ENCODE measurements at places on chromosomes 16 and 17.

- no peak for DNase-seq
Measured at GRCh38 chr16:19119564-19119963, 5.8 kb downstream of the ITPRIPL2 start.

DNA sequence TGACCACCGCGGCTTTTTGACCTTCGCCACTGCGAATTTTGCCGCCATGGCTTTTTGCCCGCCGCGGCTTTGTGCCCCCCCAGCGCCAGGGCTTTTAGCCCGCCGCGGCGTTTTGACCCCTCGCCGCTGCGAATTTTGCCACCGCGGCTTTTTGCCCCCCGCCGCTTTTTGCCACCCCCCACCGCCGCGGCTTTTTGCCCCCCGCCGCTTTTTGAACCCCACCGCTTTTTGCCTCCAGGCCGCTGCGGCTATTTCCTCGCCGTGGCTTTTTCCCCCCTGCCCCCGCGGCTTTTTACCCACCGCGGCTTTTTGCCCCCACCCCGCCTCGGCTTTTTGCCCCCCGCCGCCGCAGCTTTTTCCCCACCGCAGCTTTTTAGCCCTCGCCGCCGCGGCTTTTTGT lies 134.8 kb upstream of the TP53TG3C start:
- DNase-seq: no peak

DNA sequence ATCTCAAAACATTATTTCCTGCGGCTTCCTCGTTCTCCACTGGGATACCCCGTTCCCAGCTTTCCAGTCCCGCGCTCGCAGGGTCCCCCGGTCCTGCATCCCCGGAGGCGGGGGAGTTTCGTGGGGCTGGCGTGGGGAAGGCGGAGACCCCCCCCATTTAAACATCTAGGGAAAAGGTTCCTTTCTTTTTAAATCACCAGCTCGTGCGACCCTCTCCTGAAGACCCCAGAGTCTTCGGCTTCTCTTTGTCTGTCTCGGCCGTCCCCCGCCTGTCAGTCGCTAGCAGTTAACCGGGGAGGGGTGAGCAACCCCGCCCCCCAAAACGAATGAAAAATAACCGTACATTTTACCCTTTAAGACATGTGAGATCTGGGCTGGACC lies 473 bp upstream of the IGF2BP1 start:
- no peak for DNase-seq

DNA sequence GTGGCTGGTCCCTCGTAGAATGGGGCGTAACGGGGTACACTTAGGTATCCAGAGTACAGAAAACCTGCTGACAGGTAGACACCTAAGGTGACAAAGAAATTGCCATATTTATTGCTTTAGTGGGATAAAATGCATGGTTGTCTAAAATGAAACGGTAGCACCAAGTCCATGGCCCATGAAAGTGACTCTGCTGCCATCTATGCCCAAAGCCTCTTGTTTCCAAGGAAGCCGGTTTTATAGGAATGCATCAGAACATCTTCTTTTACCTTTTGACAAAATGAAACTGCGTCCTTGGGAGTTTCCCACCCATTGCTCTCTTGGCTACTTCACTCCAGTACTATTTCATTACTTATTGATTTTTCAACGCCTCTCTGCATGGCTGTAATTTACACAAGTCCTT lies 151.3 kb upstream of the ZFHX3 start:
- no peak for DNase-seq

DNA sequence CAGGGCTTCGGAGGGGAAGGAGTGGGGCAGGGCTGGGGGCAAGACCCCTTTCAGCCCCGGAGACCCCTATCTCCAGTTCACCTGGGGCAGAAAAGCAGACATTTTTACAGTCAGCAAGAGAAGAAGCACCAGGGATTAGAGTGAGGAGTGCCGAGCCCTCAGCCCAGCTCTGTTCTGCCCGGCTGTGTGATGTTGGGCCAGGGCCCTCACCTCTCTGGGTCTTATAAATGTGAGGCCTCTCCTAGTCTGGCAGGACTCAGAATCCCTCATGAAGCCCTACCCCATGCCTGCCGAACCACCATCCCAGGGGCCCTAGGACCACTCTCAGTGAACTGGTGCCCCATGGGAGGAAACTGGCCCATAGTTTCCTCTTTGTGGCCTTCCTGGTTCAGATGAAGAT lies 12.8 kb downstream of the CX3CL1 start:
- no peak for DNase-seq

Measured in activated T-helper 9 cell treated with anti-CD3 and anti-CD28 coated beads, Interleukin-2, amount 50 U/mL, for 16 hours (primary cell).